ENCODE measurements at places on chromosomes 6 and 20.
A peak's percentile ranks its signal among the peaks of the same experiment; 100 is the strongest.

DNA sequence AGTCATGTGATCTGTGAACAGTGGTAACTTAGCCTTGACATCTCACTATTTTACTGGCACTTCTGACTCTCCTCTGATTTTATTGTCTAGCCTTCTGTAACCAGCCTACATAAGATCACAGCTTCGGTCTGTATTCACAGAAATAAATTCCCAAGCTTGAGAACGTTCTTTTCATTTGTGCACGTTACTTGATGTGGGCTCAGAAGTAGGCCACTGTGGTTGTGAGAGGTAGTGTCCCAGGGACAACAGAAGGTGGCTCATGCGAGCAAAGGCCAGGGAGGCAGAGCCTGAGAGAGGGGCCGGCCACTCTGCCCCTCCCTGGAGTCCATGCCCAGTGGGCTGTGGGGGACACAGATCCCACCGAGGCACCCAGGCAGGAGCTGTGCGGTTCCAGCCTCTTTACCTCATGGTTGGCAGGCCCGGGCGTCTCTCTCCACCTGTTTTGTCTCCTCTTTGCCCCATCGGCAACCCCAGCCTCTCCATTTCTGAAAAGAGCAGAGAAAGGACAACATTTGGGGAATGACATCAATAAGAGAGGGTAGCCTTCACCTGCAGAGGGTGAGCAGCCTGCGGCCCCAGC is 207.5 kb upstream of the CST7 start:
- no peak for DNase-seq

- DNase-seq, result no peak
These were observed 40.9 kb upstream of the FLRT3 start for GRCh38 chr20:14378326-14378725.

GRCh38 chr6:40754461-40755045 is 167.4 kb upstream of the LRFN2 start:
- DNase-seq, result no peak

- DNase-seq, result no peak
These were observed 3.7 kb upstream of the KIAA0319 start for GRCh38 chr6:24649691-24650090.

- DNase-seq, result no peak
These were observed 60.1 kb upstream of the LRRC1 start for GRCh38 chr6:53734473-53735299.

DNA sequence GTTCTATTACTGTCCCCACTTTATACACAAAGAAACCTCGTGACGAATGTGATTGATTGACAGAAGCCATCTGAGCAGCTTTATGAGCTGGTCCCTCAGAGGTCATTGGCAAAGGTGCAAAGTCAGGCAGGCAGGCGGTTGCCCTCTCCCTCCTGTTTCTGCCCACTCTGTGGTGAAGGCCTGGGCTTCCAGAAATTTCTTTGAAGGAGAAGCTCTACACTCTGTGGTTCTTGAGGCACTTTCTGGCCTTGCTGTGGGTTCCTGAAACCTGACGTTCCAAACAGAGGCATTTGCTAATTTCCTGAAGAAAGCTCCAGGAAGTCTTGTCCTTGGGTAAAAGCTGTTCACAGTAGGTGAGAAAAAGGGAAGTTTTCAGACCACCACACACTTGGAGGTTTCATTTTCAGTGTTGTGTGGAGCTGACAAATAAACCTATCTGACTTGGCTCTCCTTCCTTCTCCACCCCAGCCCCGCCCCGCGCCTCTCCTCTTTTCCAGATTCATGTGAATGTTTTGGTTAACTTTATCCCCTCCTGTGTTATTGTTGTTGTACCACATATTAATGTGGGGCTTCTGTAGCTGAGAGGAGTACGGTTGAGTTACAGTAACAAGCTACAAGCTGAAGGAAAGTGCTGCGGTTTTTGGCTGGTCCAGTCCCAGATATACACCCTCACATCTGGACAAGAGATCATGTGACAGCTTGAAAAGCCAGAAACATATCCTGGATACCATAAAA is 274.1 kb downstream of the CLIC5 start:
- DNase-seq, result no peak

GRCh38 chr6:14693301-14694192 is 552.3 kb upstream of the JARID2 start:
- DNase-seq, result no peak

DNA sequence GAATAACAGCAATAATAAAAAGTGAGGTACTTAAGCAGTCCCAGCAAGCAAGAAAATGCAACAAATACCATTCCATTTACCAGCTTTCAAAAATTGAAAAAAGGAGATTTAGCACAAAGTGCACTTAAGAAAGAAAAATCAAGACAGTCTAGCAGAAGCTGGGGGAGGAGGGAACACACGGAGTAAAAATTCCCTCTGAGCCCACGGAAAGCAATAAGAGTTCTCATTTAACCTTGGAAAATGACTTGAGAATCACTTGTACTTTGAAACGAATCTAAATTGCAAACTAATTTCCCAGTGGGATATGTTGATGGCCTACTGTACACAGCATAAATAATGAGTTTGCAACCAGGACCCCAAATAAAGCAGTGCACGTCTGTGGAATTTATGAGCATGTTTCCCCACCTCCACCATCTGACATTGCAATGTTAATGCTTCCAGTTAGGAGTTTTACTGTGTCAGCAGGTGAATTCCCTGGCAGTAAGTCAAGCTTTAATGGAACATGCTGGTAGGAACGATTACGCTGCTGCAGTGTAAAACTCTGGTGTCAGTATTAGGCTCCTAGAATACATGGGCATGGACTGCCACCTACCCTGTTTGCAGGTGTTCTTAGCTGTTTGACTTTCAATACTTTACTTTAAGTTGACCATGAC is 386.8 kb downstream of the HDGFL1 start:
- DNase-seq, result no peak

GRCh38 chr6:79421707-79422484 is 115.3 kb downstream of the LCA5 start:
- no peak for DNase-seq

DNA sequence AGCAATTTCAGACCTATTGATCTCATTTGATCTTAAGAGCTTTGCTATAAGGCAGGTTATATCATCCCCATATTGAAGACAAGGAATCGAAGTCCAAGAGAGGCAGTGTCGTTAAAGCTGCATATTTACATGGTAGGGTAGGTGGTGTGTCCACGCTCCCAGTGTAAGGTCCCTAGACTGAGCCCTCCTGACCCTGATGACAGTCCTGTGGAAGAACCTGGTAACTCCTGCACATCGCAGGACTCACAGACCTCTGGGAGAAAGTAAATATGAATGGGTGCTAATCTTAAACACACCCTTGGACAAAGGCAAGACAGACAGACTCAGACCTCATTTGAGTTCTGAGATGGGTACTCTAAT is 602 bp upstream of the HLA-DPB1 start:
- no peak for DNase-seq

- DNase-seq, result peak; percentile 8
These were observed 797 bp downstream of the SMIM13 start for GRCh38 chr6:11094411-11094851.

GRCh38 chr6:20665290-20665689 is 131.0 kb downstream of the CDKAL1 start:
- no peak for DNase-seq

GRCh38 chr6:7732228-7732627 is 6.3 kb downstream of the BMP6 start:
- no peak for DNase-seq

DNA sequence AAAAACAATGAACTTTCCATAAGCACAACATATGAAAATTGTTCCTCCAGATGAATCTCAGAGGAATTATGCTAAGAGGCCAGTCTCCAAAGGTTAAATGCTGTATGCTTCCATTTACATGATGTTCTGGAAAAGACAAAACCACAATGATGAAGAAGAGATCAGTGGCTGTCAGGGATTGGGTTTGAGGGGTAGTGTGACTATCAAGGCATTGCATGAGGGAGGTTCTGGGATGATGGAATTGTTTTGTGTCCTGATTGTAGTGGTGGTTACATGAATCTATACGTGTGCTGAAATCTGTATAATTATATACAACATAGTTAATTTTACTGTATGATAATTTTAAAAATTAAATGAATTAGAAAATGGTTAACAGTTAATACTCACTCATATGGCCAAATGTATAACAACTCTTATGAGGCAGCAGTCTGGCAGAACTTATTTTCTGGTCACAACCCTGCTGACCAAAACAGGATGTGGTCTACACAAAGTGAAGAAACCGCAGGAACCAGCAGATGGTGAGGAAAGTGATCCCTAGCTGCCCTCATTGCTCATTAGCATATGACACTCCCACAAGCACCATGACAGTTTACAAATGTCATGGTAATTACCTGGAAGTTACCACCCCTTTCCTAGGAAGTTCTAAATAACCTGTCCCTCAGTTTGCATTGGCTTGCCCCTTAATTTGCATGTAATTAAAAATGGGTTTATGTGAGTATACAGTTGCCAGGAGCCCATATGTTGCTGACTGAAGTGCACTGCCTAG is 31.9 kb downstream of the NSFL1C start:
- DNase-seq, result peak; percentile 52

DNA sequence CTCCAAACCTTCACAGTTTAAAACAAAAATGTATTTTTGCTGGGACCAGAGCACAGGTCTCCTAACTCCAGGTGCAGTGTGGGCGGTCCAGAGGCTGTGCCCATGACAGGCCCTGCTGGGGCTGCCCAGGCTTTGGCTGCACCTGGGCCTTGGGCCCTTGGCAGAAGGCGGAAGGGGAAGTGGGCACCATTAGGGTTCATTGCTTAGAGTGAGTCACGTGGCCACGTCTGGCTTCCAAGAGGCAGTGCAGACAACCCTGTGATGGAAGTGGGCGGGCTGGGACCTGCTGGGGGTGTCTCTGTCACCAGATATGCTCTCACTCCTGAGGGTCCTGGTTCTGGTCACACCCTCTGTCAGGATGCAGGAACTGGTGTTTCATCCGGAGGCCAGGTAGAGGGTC is 302.2 kb downstream of the QKI start:
- no peak for DNase-seq

GRCh38 chr20:4141291-4142240 is 126.2 kb upstream of the RNF24 start:
- DNase-seq, result no peak

DNA sequence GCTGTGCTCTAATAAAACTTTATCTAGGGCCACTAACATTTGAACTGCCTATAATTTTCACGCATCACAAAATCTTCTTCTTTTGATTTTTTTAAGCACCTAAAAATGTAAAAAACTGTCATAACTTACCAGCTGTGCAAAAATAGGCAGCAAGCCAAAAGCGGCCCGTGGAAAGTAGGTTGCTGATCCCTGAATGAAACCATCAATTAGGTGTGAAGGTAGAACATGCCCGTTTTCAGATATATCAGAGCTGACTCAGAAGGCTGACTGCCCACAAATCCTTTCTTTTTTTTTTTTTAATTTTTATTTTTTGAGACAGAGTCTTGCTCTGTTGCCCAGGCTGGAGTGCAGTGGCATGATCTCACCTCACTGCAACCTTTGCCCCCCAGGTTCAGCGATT is 4.9 kb upstream of the IPCEF1 start:
- DNase-seq, result no peak

GRCh38 chr6:42118162-42119001 is 24.0 kb downstream of the C6orf132 start:
- no peak for DNase-seq

- no peak for DNase-seq
These were observed 1.7 kb upstream of the DLL1 start for GRCh38 chr6:170292407-170293158.

- no peak for DNase-seq
These were observed 13.8 kb upstream of the KIF16B start for GRCh38 chr20:16587066-16587465.

DNA sequence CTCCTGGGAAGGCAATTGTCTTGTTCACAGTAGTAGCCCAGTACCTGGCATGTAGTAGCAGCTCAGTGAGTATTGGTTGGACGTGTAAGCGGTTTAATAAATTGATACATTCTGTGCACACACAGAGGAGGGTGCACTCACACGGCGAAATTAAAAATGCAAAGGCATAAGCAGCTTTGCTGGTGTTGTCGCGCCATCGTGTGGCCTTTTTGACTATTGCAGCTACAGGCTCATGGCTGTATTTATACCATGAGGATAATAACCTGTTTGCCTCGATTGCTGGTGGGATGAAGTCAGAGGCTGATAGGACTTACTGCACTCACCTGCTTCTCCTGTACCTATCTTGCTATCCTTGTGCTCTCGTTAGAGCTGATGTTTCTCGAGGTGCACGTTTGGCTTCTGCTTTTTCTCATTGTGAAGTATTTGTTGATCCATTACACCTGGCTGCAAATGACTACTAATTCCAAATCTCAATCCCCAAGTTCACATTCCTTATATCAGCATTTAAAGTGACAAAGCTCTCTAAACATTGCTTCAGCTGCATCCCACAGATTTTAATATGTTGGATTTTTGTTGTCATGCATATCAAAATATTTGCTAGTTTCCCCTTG is 61.5 kb downstream of the TBXT start:
- peak; percentile 34 for DNase-seq

GRCh38 chr20:33561692-33562601 is 72.1 kb downstream of the CBFA2T2 start:
- no peak for DNase-seq

DNA sequence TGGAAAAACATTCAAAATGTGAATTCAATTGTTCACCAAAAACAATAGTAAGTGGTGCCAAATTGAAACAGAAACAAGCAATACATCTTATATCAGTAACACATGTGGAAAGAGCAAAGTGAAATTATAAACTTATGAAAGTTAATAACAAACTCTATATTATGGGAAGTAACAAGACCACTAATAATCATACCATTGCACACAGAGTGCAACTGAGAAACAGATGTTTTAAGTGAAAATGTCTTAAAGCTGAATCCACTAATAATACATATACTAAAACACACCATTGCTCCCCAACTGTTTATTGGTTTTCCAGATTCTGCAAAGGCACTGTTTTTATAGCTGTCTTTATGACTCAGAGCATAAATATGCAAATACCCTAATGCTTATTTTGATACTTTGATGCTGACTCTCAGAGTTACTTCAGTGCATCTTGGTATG is 292.3 kb downstream of the RFPL4B start:
- no peak for DNase-seq

DNA sequence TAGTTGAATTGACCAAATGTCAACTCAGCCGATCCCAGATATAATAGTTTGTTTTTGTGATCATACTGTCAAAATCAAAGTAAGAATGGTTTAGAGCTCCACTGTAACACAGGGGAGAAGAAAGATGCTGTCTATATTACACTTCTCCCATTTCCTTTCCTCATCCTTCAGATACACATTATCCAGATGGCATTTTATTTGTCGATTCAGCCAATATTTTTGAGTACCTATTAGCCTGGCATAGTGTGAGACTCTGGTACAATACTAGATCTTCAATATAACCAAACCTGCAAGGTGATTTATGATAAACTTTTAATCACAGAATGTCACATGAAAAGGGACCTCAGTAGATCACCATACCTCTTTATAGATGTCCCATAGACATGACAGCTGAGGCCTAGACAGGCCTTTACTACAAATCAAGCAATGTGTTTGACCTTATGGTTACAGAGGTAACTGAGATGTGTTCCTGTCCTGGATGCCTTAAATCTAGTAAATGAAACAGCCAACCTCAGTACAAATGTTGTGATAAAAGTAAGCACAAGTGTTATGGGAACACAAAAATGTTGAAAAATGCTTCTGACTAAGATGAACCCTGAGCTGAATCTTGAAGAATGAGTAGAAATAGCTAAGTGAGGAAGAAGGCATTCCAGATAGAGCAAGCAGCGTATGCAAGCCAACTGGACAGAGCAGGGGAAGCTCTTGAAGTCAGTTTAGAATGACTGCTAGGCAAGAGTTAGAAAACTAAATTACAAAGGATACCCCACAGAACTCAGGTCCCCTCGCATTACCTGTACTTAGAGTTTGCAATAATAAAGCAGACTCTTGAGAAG is 1.9 kb downstream of the FBXO9 start:
- no peak for DNase-seq

GRCh38 chr20:6919792-6920468 is 152.4 kb downstream of the BMP2 start:
- DNase-seq, result no peak
